ENCODE measurements at places on chromosomes 6 and 20.

- no peak for DNase-seq
Observed at GRCh38 chr20:39298571-39299506, 336.7 kb downstream of the DHX35 start.

DNA sequence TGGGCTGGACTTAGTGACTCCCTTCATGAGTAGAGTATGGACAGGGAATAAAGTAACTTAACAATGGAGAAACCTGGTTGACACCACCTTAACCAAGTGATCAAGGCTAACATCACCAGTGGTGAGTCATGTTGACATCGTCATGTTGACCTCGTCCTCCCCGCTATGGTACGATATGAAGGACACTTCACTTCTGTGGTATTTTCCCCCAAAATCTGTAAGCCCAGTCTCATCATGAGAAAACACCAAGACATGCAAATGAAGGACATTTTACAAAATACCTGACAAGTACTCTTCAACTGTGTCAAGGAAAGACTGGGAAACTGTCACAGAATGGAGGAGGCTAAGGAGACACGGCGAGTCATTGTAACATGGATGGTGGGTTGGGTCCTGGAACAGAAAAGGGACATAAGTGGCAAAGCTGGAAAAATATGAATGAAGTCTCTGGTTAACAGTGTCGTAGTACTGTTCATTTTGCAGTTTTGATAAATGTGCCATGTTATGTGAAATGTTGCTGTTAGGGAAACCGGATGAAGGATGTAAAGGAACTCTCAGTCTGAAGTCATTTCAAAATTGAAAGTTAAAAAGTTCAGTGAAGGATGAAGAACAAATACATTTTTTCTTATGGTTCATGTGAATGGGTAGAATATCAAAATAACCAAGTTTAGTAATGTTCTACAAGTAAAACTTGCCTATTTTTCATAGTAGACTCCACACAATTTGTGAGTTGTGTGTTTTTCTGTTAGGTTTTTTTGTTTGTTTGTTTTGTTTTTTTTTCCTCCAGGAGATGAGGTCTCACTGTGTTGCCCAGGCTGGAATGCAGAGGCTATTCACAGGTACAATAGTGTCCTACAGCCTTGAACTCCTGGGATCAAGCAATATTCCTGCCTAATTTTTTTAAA, 247.5 kb downstream of the TMEM242 start:
- peak; percentile 49 for DNase-seq

- no peak for DNase-seq
Observed at GRCh38 chr6:38848760-38849159, 133.6 kb downstream of the DNAH8 start.

GRCh38 chr6:167856999-167857660, 30.4 kb downstream of the AFDN start:
- DNase-seq: no peak

DNA sequence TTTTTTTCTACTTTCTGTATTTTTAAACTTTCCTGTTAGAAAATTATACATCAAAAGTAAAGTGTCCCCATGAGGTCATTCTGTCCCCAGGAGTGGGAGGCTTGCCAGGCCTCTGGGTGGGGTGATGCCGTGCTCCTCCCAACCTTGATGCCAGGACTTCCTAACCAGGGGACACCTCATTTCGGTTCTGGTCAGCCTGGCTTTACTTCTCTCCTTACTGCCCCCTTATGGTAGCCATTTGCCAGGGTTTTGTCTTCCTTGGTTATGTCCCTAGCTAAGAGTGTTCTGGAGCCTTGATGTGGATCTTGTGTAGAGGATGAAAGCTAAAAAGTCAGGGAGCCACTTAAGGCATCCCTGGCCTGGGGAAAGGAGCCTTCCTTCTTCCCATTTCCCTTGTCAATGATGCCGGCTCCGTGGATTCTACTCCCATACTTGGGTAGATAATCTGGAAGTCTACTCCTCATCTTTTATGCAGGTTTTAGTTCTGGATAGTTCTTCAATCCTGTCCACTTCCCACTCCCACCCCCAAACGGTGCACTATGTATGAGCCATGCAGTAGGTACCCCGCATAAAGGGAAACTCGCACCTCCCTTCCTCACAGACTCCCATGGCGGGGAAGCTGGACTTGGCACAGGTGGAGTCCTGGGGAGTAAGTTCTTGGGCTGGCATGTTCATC, 164.1 kb upstream of the SALL4 start:
- peak; percentile 12 for DNase-seq

DNA sequence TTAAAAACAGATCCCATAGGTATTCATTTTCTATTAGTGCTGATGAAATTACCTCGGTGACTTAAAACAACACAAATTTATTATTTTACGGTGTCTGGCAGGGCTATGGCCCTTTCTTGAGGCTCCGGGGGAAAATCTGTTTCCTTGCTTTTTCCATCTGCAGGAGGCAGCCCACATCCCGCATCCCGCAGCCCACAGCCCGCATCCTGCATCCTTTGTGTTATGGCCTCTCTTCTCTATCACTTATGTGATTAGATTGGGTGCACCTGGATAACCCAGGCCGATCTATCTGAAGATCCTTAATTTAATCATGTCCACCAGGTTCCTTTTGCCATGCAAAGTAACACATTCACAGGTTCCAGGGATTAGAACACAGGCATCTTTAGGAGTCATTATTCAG, 407.8 kb downstream of the CDC5L start:
- DNase-seq: no peak

GRCh38 chr20:32792316-32792715, 27.4 kb upstream of the MAPRE1 start:
- DNase-seq: peak; percentile 48

DNA sequence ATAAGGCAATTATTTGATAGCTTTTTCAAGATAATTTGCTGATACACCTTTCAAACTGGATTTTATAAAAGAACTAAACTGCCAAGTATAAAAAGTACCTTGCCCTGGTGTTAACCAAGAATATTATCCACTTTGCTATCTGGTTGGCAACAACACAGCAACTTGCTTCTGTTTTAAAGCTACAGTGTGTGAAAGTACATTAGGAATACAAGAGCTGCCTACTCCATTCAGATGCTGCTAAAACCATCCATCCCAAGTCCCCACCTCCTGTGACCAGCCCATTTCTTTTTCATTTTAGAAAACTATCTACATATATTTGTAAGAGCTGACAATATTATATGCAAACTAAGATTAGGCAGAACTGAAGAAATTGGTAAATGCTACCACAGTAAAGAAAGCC, 12.8 kb downstream of the CLDN20 start:
- no peak for DNase-seq

DNA sequence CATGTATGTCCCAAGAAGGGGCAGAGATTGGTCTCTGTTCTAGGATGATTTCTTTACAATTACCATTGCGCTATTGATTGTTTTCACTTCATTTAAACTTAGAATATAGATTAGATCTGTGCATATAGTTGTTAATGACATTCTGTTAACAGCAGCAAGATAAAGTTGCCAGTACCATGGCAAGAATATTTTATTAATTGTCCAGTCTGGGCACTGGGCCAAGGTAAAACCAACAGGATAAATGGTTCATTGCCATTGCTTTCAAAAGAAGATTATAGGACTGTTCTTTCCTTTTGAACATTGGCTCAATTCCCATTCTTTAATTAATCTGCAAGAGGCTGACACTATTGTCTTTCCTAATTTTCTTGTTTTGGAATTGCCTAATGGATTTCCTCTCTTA, 592.4 kb downstream of the RFPL4B start:
- DNase-seq: no peak

DNA sequence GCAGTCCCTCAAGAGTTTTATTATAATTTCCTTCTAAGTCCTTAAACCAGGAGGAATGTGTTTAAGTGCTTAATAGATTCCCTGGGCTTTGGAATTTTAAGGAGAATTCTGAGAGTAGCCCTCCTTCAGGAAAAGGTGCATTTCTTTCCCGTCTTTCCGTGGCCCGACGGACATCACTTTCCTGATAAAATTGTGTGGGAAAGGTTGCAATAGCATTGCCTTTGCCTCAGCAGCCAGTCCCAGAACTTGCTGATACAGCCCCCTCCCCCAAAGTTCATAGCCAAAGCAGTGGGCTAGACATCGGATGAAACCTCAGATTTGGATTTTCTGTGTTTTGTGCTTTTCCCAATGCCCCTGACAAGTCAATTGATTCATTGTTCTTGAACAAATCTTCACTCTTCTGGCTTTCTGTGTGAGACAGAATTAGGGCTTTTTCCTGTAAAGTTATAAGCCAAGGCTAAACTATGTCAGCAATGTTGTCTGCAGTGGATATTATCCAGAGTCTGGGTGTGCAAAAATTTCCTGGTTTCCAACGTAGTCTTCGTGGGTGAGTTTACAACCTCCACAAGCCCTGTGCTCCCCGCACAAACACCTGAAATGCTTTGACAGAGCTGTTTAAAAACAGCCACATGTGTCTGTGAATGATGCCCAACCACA, 1.1 kb upstream of the SMOC2 start:
- no peak for DNase-seq

DNA sequence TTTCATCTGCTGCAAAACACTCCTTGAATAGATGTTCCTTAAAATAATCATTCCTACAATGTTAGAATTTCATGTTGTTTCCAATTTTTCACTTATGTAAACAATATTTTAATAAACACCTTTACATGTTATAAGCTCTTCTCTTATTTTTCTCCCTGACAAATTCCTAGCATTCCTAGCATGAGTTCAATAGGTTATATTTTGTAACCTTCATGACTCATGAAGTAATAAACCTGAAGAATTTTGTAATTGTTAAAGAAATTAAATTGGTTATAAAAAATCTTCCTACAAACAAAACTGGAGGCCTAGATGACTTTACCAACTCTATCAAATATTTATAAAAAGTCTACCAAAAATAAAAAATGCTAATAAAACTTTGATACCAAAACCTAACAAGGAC, 66.3 kb downstream of the NT5E start:
- DNase-seq: no peak

DNA sequence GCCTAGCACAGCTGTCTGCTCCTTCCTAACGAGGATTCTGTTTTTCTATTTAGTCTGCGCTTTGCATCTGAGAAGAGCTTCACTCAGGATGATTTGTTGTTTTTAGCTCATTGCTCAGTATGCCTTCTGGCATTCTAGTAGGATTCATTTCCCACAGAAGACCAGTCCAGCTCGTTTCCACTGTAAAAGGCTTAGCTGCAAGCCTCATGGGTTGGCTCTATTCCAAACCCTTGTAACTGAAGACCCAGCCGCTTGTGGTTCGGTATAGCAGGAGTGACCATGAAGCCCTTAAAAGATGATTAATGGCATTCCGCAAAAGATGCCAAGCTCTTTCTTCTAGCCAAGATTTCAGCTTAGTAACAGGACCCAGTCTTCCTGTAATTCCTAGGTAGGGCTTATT, 7.2 kb downstream of the ADGRF1 start:
- DNase-seq: no peak

DNA sequence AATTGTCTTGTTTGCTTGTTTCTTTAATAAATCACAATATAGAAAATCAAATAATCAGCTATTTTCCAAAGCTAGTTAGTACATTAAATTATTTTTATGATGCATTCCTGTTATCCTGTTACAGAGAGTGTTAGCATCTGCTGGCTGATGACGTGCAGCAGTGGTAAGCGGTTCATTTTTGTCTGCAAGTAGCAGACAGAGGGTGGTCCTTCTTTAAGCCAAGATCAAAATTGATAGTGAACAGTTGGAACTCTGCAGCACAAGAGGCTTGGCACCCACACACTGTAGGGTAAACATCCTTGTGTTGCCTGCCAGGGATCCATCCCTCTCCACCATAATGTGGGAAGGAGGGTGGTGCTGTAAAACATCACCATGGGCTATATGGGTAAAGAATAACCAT, 158.3 kb downstream of the FRK start:
- DNase-seq: no peak

DNA sequence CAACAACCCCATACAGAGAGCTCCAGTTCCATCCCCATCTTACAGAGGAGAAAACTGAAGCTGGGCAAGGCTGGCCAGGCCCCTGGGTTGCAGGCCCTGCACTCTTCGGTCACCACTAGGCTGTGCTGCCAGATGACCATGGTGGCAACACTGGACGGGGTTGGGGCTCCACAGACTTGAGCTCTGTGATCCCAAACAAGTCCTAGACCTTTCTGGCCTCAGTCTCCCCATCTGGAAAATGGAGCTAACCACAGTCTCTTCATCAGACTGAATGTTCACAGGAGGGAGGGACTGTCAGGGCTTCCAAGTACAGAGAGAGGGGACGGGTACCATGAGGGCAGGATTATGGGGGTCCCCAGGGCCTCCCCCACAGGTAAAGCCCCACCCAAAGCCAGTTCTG, 41.3 kb upstream of the NOL4L start:
- DNase-seq: no peak

- DNase-seq: no peak
Observed at GRCh38 chr6:14645841-14646240, 528.3 kb downstream of the CD83 start.

- DNase-seq: no peak
Observed at GRCh38 chr6:37665304-37665703, 32.4 kb downstream of the MDGA1 start.

DNA sequence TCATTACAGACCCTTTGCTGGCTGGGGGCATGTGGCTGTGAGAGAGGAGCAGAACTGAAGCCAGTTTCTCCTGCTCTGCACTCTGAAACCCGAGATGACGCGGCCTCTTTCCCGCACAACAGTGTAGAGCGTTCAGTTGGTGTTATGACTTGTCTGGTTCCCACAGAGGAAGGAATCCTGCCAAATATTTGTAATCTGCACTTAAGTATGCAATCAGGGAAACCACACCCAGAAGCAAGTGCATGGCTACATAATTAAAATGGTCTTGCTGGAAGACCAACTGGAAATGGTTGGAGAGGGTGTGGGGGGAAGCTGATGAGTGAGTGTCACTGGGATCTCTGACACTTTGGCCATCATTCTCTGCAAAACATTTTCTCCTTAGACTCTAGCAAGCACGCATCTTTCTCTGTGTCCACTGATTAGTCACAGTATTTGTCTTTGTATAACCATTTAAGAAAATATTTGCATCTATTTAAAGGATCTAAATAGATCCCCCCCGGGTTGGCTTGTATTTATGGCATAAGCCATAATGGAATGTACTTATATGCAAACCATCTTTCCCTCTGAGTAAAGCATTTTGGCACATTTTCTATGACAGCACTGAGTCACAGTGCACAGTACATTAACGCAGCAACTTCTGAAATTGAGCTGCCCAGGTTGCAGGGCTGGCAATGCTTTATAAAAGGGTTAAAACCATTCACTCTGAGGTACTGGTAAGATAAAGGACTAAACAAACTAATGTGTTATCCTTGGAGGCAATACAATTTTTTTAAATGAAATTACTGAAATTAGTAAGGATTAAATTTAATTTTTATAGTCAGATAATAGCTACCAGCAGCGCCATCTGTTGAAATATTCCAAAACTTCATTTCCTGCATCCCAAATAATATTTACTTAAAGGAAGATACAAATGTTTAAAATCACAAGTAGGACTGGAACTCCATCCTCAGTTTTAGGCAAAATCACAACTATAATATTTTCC, 76.7 kb downstream of the FOXC1 start:
- DNase-seq: no peak

- no peak for DNase-seq
Observed at GRCh38 chr6:156773476-156773875, 3.7 kb upstream of the ARID1B start.

GRCh38 chr20:5065879-5066383, 53.8 kb downstream of the PCNA start:
- no peak for DNase-seq
